NCI-H187 (cell line): ENCODE measurements at places on chromosomes 11 and 22.

GRCh38 chr11:67544616-67545242 lies 21.5 kb upstream of the CABP2 start:
- DNase-seq = no peak

GRCh38 chr22:21818487-21819182 lies 48.8 kb downstream of the MAPK1 start:
- DNase-seq = no peak

- no peak for DNase-seq
These were observed 22.3 kb downstream of the TMEM123 start for GRCh38 chr11:102430158-102430836.

- DNase-seq = no peak
These were observed 200.5 kb upstream of the E2F8 start for GRCh38 chr11:19441288-19441687.
